ENCODE measurements at places on chromosomes 5 and 9.

DNA sequence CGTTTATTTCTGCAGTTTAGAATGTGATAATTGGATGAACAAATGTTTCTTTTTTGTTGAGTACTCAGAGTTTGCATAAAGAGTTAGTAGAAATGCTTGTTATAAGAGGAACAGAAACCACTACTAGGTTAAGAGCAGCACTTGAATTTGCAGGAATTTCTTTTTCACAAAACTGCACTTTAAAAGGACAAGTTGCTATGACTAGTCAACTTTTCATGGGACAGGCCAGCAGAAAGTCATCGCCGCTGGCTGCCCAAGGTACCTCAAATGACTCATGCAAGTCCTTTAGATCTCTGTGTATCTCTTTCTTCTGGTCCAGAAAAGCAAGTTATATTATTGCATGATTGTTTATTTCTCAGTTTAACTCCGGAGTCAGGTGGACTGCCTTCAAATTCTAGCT lies 97.3 kb upstream of the HMHB1 start:
- no peak for DNase-seq

DNA sequence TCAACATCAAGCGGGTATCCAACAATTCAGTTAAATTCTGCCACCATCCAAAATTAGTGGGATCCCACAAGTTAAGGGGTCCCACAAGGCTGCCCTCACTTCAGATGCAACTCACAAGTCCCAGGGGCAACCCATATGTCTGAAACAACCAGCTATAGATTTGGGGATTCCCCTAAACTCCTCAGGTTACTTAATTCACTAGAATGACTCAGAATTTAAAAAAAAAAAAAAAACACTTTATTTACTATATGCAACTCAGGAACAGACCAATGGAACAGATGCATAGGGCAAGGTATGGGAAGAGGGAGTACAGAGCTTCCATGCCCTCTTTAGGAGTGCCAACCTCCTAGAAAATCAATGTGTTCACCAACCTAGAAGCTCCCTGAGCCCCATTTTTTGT lies 15.1 kb downstream of the AUH start:
- no peak for DNase-seq

- DNase-seq, result no peak
These were observed 13.1 kb downstream of the CENPH start for GRCh38 chr5:69202497-69202896.

DNA sequence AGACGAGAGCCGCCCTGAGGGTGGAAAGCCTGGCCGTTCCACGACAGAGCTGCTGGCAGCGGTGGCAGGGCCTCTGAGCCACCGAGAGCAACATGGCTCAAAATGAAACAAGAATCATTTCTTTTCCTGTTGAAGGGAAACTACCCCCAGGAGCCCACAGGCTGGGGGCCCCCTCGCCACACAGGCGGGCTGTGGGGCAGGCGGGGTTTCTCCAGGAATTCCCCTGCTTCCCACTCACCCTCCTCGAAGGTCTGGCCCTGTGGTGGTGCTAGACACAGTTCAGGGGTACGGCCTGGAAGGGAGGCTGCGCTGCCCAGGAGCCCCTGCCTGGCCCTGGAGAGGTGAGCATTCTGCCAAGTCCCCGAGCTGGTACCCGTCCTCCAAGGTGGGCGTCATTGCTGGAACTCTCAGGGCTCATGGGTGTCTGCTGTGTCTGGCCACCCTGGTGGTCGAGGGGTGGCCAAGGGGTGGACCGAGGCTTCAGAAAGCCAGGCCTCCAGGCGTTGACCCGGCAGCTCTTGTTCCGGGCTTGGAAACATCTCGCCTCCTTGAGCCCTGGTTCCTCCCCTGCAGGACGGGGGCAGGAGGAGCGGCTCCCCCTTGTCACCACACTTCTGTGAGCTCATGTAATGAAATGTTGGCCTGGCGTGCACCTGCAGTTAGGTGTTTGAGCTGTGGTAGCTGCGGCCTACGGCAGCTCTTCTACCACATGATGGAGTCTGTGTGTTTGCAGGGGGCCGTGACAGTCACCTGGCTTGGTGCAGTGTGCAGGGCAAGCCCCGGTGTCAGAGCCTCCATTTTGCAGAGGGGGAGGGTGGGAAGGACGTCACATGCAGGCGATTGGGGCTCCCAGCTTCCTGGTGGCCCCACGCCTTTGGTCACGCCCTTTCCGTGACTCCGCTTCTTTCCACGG lies 65.3 kb downstream of the RXRA start:
- no peak for DNase-seq

- no peak for DNase-seq
These were observed 13.3 kb downstream of the SLC25A46 start for GRCh38 chr5:110751902-110752762.

- DNase-seq, result no peak
These were observed 13.0 kb downstream of the APBA1 start for GRCh38 chr9:69658987-69659675.

DNA sequence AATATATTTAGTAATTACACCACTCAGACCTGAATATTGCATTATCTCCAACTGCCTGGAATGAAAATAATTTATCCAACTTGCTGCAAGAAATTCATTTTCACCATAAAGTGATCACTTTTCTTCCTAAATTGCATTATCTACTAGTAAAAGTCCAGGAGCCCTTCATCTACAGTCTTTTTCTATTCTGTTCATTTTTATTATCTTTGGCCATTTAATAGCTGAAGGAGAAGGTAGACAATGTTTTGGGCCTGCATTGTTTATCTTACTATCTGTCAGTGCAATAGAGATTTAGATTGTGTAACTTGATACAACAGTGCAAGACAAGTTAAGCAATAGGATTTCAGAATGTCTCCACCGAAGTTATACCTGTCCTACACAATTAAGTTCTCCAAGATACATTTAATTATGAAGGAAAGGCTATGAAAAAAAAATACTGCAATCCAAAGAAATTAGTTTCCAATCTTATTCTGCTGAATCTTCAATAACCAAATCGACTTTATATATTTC lies 1339.7 kb upstream of the CDH6 start:
- no peak for DNase-seq

DNA sequence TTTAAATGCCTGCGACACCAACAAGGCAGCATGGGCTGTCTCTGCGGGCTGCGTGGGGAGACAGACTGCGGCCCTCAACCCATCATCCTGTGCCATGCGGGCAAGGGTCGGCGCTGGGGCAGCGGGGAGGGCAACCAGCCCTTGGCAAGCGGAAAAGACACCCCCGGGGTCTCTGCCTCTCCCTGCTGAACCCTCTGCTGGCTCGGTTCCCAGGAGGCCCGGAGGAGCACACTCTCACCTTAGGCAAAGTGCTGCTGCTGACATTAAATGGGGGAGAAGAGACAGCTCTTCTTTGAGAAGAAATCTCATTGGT lies 129.6 kb upstream of the PPP1R26 start:
- no peak for DNase-seq

DNA sequence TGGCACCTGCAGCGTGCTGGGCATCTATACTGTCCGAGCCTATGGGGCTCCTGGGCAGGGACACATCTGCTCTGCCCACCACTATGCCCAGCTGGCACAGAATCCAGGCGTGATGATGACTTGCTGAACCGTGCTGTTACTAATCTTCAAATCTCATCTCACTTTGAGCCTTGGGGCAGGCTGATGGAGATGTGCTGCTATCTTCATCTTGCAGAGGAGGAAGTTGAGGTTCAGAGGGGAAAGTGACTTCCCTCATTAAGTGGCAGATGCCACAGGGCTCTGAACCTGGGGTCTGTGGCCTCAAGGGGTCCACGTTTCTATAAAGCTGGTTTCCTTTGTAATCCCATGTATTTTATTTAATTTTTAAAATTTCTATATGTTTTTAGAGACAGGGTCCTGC lies 4.7 kb downstream of the SLC2A6 start:
- DNase-seq, result no peak

DNA sequence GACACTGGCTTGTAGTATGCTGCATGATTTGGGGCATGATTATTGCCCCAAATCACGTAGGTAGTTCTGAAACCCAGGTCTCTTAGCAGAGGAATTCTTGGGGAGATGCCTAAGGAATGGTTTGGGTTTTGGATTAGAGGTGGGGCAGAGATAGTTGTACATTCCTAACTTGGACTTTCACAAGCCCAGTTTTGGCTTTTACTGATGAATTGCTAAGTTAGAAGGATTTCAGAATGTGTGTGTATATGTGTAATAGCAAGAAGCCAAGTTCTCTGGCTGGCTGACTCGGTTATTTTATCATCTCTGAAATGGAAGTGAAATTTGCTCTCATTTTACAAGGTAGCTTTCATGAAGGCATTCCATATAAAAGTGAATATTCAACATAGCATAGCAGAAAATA lies 23.8 kb upstream of the ZNF131 start:
- DNase-seq, result no peak

- no peak for DNase-seq
These were observed 6.0 kb downstream of the OR13D1 start for GRCh38 chr9:104700306-104700705.
